ENCODE measurements at places on chromosomes 2 and 18. TPM values are rescaled to one million over a fixed set of nuclear protein-coding genes. Genes with fewer than 3 reads are reported as not detected.

Gene STARD6
- total RNA-seq, result not detected

Gene ANKRD62
- total RNA-seq, result not detected

GRCh38 chr2:185466915-185467314 is 271.7 kb upstream of the FSIP2 start:
- no peak for DNase-seq

GRCh38 chr2:43345391-43345813 is 119.0 kb upstream of the ZFP36L2 start:
- DNase-seq, result peak; percentile 69

- DNase-seq, result no peak
Measured at GRCh38 chr18:63707816-63708215, 5.1 kb downstream of the SERPINB11 start.

GRCh38 chr18:52452427-52452826 is 112.4 kb downstream of the DCC start:
- DNase-seq, result no peak

Measured in lower leg skin (tissue), 4 donors.